ENCODE measurements at places on chromosomes 12 and 14.

DNA sequence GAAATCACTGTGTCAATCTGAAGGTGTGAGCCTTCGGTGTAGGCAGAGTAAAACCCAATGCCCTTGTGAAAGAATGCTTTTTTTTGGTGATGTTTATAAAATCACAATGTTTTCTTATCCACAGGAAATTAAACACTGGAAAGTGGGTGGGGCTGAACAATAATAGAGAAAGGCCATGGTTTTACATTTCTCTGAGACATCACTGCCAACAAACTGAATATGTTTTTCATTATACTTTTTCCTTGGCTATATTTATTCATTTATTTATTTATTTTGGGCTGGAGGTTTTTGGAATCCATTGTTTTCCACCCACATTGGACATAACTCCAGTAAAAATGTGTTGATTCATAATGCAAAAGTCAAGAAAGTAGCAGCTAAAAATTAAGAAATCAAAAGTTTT lies 16.9 kb downstream of the LRRK2 start:
- DNase-seq = no peak

- DNase-seq = no peak
These were observed 47.9 kb downstream of the SYNE3 start for GRCh38 chr14:95468448-95469133.

- no peak for DNase-seq
These were observed 435.3 kb upstream of the TMTC1 start for GRCh38 chr12:30219047-30219446.

GRCh38 chr14:69077841-69078240 lies 75.1 kb downstream of the DCAF5 start:
- DNase-seq = no peak

- no peak for DNase-seq
These were observed 928 bp downstream of the EFCAB11 start for GRCh38 chr14:89953602-89954001.

GRCh38 chr12:116062698-116063097 lies 214.8 kb downstream of the MED13L start:
- no peak for DNase-seq

- DNase-seq = no peak
These were observed 143.0 kb upstream of the EGLN3 start for GRCh38 chr14:34093883-34094282.

DNA sequence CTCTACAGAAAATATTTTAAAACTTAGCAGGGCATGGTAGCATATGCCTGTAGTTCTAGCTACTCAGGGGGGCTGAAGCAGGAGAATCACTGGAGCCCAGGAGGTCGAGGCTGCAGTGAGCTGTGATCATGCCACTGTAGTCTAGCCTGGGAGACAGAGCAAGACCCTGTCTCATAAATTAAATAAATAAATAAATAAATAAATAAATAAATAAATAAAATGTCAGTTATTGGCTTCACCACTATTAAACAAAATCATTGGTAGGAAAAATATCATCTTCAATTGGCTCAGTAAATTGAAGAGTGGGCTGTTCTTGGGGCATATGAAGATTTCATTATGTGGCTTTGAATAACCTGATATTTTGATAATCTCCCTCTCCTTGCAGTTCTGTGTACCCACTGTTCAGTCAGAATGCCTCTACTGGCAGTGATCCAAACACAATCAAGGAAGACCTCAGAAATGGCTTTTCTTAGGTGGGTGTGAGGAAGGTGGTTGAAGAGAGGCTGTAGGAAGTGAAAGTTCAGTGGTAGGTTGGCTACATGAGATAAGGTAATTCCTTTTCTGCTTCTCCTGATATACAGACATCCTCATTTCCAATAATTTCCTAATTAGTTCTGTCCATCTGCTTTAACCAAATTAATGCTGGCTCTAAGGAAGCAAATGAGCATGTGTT lies 175.8 kb downstream of the MSRB3 start:
- DNase-seq = no peak

GRCh38 chr12:93468008-93468371 lies 676 bp downstream of the MRPL42 start:
- DNase-seq = no peak

- no peak for DNase-seq
These were observed 51.3 kb upstream of the KCNA1 start for GRCh38 chr12:4858386-4858785.

- no peak for DNase-seq
These were observed 7.6 kb upstream of the RTL1 start for GRCh38 chr14:100910888-100911664.

DNA sequence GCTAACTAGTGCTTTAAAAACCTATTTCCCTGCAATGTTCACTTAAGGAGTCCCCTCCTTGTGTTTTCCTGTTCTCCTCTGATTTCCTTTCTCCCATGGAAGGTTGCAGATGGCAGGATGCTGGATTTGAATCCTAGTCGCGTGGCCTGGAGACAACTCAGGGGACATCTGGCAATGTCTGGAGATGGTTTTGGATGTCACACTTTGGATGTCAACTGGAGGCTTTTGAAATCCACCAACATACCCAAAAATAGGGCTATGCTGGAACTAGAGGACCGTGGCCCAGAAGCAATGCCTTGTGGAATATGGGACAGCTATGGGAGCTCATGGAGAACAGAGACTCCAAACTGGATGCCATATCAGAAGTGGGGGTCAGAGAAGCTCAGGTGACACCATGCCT lies 95.8 kb upstream of the NOS1 start:
- DNase-seq = no peak

DNA sequence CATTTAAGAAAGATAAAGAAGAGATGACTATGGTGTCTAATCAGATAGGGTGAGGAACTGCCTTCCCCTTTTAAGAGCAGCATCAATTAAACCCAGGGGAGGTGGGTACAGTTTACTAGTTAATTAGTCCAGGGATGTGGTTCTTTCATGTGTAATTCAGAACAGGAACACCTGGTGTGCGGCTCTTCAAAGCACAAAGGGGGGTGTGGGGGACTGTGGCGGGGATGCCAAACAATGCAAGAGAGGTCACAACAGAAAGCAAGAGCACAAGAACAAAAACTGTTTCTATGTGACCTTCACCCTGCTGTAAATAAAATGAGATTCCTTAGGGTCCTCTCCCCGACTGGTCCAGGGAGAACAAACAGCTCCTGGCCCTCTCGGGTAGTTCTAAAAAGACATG lies 183.9 kb upstream of the SOX5 start:
- DNase-seq = no peak

DNA sequence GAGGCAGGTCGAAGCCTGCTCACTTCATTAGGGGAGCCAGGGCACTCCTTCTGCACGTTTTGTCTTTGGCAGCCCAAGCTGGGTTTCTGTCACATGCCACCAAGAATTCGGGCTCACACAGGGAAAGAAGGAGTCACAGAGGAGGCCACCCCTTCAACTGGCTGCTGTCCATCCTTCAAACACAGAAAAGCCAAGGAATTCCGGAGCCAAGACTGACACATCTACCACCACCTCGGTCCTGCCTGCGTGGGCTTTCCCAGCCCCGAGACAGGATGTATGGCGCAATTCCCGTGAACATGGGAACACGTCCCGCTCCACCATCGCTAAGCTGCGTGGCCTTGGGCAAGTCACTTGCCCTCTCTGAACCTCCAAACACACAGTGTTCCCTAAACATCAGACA lies 70.4 kb downstream of the NCOR2 start:
- no peak for DNase-seq

Measured in stimulated activated CD8-positive, alpha-beta memory T cell treated with anti-CD3 and anti-CD28 coated beads, Interleukin-15, amount 100 ng/mL, for 48 hours (primary cell).